Endothelial cell (in vitro differentiated cells): ENCODE measurements at places on chromosomes 13 and 19. TPM values are rescaled to one million over a fixed set of nuclear protein-coding genes. Genes with fewer than 3 reads are reported as not detected.
A peak's percentile ranks its signal among the peaks of the same experiment; 100 is the strongest.

The GPR18 gene
- total RNA-seq: not detected

The IL27RA gene
- total RNA-seq: 6.3 TPM

DNA sequence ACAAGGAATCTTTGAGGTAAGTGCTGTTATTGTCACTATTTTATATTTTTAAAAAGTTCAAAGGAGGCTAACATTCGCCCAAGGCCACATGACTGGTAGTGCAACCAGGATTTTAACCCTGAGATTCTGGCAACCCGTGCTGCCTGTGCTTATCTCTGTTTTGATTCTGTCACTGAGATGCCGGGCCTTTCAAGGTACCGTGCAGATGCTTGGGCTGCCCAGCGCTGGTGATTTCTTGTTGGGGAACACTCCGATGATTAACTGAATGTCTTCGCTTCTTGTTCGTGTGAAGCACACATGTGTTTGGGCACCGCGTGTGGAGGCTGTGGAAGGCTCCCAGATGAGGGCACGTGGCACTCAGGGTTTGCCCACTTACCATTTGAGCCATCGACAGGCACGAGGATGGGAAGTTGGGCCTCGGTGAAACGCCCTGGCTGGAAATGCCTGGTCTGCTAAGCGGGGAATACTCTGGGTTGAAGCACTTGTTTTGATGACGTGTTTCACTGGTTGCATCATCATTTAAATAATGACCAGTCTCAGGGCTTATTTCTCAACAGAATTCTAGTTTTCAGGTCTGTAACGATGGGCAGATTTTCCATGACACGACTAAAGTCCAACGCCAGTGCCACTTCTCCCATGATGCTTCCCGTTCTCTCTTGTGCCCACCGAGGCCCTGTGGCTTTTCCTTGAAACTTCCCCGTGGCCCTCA is 392.7 kb downstream of the FGF9 start:
- H3K27me3 ChIP-seq: no peaks in the 10 kb centered on the region
- peaks cover 13% of the 10 kb centered on the region for H3K4me1 ChIP-seq
- H3K4me3 ChIP-seq: no peak overlapping the region
- no peaks in the 10 kb centered on the region for H3K36me3 ChIP-seq

DNA sequence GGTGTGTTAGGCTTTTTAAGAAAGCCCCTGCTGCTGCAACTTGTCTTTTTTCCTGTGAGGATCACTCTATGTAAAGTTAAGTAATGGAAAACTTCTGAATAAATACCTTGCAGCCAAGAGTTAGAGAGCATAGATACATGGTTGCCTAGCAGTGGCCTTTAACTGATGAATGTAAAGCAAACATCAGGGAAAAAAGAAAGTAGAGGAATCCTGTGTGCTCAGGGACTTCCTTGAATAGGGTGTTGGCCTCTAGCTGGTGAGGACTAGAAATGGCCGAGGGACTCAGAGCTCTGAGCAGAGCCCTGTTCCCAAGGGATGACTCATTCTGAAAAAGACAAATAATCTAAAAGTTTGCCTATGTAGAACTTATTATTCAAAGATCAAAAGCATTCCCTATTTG is 135.7 kb downstream of the MIPEP start:
- peaks cover 11% of the 10 kb centered on the region for H3K4me1 ChIP-seq
- no peaks in the 10 kb centered on the region for H3K36me3 ChIP-seq
- DNase-seq: no peak
- H3K4me3 ChIP-seq: no peak overlapping the region

DNA sequence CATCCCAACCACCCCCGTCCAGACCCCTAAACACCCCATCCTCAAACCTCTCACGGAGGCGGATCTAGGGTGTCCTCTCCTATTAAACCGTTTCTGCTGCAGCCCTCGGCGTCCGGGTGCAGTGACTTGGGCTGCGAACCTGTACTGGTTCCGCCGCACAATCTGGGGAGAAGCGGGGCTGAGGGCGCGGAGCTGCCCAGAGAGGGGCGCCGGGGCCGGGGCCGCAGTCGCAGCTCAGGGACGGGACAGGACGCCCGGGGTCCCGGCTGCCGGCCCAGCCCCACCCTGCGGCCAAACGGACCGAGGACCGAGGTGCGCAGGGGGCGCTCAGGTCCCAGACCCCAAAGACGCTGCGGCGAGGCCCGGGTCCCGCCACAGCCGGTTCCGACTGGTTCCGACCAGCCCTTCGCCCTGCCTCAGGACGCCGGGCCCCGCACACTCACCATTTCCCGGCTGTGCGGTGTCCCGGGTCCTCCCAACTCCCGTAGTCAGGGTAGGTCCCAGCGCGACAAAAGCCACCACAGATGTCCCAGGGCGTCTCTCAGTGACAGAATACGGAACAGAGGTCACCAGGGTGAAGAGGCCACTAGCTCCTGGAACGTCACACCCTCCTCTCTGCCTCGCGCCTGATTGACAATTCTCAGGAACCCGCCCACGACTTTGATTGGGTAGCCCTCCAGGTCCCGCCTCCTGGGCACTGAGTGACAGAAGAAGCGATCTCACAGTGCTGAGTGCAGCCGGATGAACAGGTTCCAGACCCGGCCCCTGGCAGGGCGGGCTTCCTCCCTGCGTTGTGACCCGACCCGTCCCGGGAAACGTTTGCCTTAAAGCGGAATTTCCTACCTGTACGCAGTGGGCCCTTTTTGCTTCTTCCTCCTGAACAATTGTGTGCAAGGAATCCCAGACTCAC is at the start of gene ZNF44:
Gene ZNF44, minus strand, starts transcription at position 635 of the 910 bp plus-strand sequence. Its CDS starts 189 bp downstream, at position 446.
- peak within 1 kb of the TSS; percentile 92 for H3K27ac ChIP-seq
- DNase-seq: peak; percentile 81
- H3K4me3 ChIP-seq: peak within 1 kb of the TSS; percentile 99

GRCh38 chr13:97198753-97199152 is 23.4 kb upstream of the MBNL2 start:
- no peak for DNase-seq
- peaks cover 5% of the 10 kb centered on the region for H3K36me3 ChIP-seq
- H3K4me3 ChIP-seq: no peak overlapping the region
